COR-L47 (cell line): ENCODE measurements at places on chromosomes 6 and 20.

GRCh38 chr20:11752336-11752735 is 165.4 kb upstream of the BTBD3 start:
- no peak for DNase-seq

DNA sequence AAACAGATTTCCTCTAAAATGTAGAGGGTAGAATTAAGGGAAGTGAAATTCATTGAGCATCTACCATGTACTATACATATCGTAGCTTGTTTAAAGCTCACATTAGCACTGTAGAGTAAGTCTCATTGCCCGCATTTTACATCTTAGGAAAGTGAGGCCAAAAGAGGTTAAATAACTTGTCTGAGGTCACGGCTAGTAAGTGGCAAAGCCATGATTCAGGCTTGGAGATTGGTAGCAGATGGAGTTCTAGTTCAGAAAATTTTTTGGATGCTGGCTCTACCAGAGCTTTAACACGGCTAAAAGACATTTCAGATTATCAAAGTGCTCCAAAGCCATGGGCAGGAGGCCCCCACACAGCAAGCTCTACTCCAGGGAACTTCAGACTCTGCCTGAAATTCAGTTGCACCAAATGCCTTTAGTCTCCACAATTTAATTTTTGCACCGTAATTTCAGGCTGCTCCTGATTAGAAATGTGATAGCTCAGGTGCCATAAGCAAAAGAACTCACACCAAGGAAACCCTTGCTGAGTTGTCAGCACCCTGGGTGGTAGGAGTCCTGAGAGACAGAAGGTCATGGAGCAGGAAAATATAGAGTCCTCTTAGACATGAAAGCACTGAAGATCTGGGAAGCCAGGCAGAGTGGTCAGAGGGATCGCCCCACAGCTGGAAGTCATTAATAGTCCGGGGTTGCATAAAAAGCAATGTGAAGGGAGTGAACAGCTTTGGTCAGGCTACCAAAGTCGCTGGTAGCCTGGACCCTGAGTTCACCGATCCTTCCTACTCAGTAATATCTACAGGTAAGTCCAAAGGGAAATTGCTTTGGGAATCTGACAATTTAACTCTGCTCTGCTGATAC is 55.2 kb upstream of the ASIP start:
- no peak for DNase-seq

- DNase-seq, result no peak
Observed at GRCh38 chr20:8587251-8587650, 455.2 kb downstream of the PLCB1 start.

GRCh38 chr20:4150070-4150441 is 134.7 kb upstream of the RNF24 start:
- no peak for DNase-seq

- DNase-seq, result no peak
Observed at GRCh38 chr6:42935322-42935721, 6.0 kb downstream of the CNPY3 start.

DNA sequence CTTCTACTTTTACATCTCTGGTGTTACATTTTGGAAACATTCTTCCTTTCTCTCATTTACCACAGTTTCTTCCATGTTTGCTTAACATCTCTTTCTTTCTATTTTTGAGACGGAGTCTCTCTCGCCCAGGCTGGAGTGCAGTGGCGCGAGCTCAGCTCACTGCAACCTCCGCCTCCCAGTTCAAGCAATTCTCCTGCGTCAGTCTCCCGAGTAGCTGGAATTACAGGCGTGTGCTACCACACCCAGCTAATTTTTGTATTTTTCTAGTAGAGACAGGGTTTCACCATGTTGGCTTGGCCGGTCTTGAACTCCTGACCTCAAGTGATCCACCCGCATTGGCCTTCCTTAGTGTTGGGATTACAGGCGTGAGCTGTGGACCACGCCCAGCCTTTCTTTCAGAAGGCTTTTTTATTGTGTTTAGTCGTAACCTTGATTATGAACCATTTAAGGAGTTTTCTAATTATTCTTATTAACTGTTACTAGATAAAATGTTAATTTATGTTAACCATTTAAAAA is 27.8 kb downstream of the MAP3K4 start:
- no peak for DNase-seq

DNA sequence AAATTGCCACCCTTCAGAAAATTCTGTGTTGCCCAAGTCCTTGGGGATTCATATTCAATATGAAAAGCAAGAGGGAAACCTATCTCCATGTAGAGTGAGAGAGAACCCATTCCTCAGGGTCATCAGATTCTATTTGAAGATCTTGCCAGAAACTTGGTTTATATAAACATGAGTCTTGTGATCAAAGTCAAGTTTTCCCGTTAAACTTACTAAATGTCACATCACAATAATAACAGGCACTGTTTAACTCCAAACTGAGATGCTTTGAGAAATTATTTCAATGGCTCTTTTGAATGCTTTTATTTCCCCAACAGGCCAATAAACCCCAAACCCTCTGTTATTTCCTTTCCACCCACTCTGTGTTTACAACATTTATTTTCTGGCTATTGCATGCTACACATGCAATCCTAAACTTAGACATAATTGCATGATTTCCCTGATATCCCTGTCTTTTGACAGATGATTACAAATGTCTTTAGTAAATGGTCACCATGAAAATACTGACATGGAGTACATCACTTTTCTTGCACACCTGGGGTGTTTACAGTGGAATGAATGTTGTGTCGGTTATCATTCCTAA is 31.1 kb upstream of the SSTR4 start:
- no peak for DNase-seq

DNA sequence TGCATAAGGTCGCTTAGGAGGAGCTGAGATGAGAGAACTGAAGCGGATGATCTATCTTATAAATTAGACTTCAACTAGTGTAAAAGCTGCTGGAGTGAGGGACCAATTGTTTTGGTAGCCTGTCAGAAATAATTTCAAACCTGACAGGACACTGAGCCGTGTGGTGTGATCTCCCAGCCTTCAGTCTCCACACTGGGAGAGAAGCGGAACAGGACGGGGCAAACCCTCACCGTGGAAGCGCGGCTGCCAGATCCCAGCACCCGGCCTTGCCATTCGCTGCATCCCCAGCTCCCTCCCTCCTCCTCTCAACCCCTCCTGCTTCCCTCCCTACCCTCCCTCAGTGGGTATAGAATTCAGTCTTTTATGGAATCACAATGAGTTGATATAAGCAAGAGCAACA is 900.1 kb upstream of the SLC35B3 start:
- no peak for DNase-seq

DNA sequence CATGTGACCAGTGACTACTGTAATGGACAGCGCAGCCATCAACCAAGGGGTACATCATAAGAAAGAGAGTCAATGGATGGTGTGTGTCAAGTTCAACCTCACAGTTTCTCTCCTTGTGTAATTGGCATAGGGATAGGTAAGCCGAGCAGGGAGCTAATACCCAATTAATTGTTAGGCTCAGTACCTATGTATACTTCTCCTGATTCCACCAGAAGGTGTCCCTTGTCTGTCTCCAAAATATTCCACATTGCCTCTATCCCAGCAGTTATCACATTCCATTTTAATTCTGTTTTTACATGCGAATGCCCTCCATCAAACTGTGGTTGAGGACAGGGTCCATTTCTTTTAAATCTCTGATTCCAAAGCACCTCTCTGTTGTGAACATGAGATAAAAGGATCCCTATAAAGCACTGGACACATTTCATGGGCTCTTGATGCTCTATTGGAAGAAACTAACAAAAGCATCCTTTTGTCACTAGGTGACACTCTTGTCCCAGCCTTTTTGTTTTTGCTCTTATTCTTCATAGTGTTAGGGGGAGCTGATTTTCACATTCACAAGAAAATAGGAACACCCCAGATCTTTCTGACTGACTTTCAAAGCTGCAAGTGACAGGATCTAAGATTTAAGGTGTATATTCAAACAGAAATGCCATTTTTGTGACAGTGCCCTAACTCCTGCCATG is 38.9 kb downstream of the FBXO9 start:
- DNase-seq, result peak; percentile 27

GRCh38 chr6:44527181-44527580 is 139.7 kb downstream of the CDC5L start:
- DNase-seq, result no peak

DNA sequence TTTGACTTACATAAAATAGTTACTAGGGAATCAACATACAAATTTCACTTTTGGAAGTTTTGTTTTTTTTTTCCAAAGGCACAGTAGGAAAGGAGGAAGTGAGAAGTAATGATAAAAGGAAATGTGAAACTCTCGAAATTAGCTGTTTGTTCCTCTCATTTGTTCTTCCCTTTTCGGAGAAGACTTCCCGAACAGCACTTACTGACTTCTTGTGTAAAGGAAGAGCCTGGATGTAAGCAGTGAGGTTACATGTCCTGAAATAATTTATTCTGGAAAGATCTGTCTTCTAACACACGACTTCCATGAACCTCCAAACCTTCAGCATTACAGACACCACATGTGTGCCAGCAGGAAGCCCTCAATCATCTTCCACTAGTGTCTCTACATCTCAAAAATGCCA is 59.1 kb downstream of the KIF16B start:
- no peak for DNase-seq

GRCh38 chr6:108796875-108797274 is 51.3 kb upstream of the ARMC2 start:
- no peak for DNase-seq

- no peak for DNase-seq
Observed at GRCh38 chr6:96834070-96834469, 3.2 kb downstream of the GPR63 start.

DNA sequence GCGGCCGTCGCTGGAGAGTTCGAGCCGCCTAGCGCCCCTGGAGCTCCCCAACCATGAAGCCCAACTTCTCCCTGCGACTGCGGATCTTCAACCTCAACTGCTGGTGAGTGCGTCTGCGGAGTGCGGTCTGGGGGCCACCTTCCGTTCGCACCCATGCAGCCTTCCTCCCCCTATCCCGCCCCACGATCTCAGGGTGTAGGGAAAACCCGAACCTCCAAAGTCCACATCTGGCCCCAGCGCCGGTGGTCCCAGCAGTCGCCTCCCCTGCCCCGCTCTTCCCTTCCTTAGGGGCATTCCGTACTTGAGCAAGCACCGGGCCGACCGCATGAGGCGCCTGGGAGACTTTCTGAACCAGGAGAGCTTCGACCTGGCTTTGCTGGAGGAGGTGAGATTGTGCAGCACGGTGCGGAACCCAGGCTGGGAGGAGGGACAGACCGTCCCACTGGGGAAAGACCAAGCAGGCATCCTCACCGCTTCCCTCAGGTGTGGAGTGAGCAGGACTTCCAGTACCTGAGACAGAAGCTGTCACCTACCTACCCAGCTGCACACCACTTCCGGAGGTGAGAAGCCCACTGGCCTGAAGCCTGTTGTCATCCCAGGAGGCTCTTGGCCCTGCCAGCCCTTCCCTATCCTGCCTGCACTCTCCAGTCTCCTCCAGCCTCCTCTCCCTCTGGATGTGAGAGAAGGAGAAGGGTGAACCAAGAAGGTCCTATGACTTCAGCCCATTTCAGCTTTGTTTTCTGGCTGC is 719 bp downstream of the SMPD2 start:
- no peak for DNase-seq
